Activated CD4-positive, CD25-positive, alpha-beta regulatory T cell treated with anti-CD3 and anti-CD28 coated beads, Interleukin-2, amount 50 U/mL, for 72 hours (primary cell): ENCODE measurements at places on chromosomes 11 and 22.

GRCh38 chr22:36611241-36611976 lies 82.4 kb upstream of the EIF3D start:
- no peak for DNase-seq

GRCh38 chr11:92861634-92862033 lies 107.8 kb upstream of the MTNR1B start:
- DNase-seq: no peak

DNA sequence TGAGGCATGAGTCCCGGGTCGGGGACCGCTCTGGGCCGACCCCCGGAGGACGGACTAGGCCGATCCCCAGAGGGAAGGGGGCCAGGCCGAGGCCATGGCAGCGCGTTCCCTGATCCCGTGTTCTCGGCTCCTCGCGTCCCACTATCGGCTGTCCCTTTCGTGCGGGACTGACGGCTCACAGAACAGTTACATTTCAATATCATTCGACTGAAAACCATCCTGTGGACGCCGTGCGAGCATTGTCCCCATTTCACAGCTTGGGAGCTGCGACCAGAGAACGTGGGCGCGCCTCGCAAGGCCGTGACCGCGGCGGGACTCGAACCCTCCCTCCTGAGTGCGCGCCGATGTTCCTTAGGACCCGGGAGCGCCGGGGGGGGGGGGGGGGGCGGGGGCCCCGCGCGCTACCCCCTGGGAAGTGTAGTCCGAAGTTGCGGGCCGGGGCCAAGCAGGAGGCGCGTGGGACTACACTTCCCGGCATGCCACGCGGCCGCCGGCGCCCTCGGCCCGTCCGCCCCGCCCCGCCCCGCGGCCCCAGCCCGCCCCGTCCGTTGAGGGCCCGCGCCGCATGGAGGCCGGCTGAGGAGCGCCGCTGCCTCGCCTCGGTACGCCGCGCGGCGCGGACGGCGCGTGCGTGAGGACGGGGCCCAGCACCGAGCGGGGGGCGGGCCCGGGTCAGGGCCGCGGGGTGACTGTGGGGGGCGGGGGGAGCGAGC lies at the start of gene TRABD:
TSS of gene TRABD (plus strand) at position 539 of the 713 bp plus-strand sequence. CDS start 7,148 bp downstream, outside the sequence.
- peak; percentile 90 for DNase-seq

- no peak for DNase-seq
Observed at GRCh38 chr11:110410651-110411050, 19.1 kb upstream of the FDX1 start.

DNA sequence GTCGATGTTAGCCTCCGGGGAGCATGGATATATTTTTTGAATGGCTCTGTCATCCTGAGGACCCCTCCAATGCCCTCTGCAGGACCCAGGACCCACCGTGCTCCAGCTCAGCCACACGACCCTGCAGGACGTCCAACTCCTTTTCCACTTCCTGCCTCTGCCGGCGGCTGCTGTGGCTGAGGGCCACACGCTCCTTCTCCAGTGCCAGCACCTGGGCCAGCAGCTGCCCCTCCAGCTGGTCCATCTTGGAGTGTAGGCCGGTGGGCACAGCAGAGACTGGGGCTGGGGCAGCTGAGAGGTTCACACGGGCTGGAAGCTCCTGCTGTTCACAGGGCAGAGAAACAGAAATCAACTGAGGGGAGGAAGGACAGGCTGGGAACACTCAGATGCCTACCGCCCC lies 15.6 kb downstream of the NPTXR start:
- DNase-seq: no peak

- DNase-seq: no peak
Observed at GRCh38 chr11:14041040-14041439, 78.5 kb downstream of the SPON1 start.

- no peak for DNase-seq
Observed at GRCh38 chr11:69080257-69080995, 31.7 kb downstream of the TPCN2 start.

DNA sequence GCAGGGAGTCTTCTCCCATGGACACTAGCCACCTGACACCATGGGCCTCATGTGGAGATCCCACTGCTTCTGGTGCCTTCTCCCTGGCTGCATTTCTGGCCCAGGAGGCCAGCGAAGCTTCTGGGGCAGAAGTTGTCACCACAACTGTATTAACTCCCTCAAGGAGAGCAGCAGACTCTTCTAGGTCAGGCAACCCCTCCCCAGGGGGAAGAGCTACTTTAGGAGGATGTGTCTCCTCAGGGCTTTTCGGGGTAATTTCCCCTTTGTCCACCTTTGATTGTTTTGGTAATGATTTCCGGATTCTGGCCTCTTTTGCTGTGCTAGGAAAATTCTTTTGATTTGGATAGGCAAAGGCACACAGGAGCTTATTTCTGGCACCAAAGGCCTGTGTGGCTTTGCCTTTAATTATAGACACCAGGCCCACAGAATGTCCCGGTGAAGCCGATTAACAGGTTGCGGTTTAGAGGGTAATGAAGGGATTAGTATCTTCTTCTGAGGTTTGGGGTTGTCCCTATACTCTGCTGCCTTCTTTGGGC lies 8.9 kb upstream of the UCP2 start:
- no peak for DNase-seq

DNA sequence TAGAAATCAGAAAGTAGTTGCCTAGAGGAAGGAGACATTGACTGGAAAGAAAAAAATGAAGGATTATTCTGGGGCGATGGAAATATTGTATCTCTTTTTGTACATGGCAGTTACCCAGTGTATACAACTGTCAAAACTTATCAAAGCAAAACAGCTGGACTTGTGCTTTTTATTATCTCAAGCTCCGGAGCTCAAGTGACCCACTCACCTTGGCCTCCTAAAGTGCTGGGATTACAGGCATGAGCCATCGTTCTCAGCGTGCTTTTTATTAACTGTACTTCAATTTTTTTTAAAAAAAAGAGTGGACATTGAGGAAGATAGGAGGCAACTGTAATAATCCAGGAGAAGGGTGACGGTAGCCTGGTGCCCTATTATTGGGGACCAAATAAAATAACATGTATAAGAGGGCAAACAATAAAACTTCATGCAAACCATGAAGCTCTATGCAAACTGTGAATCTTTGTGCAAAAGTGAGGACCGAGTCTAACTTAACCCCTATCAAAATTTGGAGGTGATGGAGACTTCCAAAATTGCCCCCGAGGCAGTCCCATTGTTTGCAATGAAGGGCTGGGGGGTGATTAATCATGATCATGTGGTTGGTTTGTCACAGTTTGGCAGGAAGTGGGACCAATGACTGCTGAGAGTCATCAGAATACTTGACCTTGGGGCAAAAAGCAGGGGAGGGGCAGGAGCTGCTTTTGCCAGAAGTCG lies 23.5 kb downstream of the FZD4 start:
- no peak for DNase-seq

- DNase-seq: no peak
Observed at GRCh38 chr11:70528046-70528793, 129.9 kb downstream of the CTTN start.

DNA sequence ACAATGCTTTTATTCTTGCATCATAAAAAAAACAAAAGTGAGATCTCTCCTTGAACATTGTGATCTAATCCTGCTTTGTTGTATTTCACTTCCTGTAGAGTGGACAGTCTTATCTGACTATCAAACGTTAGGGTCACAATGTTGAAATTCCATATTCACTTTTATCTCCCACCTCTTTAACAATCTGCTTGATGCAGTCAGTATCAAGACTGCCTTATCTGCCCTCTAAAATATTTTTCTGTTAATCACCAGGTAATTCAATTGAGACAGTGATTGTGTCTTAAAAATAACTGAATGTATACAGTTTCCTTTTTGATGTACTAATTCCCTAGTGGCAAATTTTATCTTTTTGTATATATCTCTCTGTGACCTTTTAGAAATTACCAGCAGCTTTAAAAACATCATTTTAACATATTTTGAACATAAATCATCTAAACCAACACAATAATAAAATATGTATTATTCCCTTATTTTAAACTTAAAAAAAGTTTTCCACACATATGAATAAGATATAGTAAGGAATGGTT lies 143.1 kb upstream of the MPPED2 start:
- DNase-seq: no peak

GRCh38 chr11:117130879-117131278 lies 13.2 kb upstream of the PAFAH1B2 start:
- no peak for DNase-seq
